Posterior vena cava (tissue), 2 donors: ENCODE measurements at places on chromosomes 7 and 10. TPM values are rescaled to one million over a fixed set of nuclear protein-coding genes. Genes with fewer than 3 reads are reported as not detected.
A peak's percentile ranks its signal among the peaks of the same experiment; 100 is the strongest.

Gene SAMD8
- total RNA-seq, result 26.6 TPM

- no peak for DNase-seq
Observed at GRCh38 chr7:41222746-41223145, 480.1 kb downstream of the INHBA start.

Gene CACNA2D1
- total RNA-seq, result 39.1 TPM

- DNase-seq, result peak; percentile 17
Observed at GRCh38 chr7:76351372-76351771, 7.4 kb downstream of the YWHAG start.
